Stimulated activated CD4-positive, alpha-beta T cell treated with anti-CD3 and anti-CD28 coated beads, Interleukin-1b, Interleukin-23, amount 100 ng/mL, for 1 hour (primary cell): ENCODE measurements at places on chromosomes 3 and 15.

GRCh38 chr3:126847061-126847460, 135.9 kb upstream of the PLXNA1 start:
- DNase-seq: no peak

- DNase-seq: no peak
These were observed 2.8 kb upstream of the DNAH1 start for GRCh38 chr3:52313188-52313773.

DNA sequence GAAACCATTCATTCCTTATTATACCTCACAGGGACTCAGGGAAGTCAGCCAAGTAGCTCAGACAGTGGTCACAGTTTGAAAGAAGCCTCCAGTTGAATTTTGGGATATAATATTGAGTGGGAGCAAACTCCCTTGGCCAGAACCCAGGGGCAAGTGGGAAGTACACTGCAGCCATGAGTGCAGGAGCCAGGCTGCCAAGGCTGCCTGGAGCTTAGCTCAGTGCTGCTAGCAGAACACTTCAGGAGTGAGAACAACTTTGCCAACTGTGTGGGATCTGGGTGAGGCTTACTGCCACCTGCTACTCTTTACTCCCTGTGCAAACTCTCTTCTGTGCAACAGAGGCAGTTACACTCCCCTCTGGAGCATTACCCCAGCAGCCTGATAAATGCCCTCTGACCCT, 4.6 kb downstream of the OR5K3 start:
- no peak for DNase-seq

DNA sequence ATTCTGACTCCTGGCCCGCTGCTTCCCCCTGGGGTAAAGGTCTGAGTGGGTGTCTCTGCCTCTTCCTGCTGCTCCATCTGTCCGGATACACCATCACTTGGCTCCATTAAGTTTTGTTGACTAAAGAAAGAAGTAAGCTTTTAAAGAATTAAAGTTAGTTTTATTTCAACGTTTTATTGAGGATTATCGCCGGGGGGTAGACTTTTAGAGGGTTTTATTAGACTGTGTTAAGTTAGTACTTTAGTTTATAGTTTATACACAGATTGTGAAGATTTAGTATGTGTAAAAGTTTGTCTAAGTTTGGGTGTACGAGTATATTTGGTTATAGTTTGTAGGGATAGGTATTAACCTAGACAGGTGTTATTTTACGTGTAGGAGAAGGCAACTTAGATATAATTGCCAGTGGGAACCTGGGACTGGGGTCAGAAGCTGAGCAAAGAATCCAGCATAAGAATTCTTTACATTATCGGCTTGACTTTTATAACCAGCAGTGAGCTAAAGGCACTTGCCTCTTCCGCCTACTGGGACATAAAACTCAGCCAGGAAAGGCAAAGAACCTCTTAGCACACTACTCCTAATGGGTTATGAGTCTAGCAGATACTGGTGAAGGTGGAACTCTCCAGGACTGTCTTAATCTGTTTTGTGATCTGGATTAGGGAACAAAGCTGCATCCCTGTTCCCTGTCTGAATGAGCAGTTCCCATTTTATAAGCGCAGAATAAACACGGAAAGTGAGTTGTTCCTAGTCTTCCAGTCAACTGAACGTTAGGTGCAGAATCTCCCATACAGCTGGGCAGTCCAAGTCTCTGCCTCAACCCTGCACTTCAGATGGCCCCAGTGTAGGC, 131.3 kb downstream of the FAM43A start:
- DNase-seq: no peak

GRCh38 chr3:112644453-112644852, 3.5 kb upstream of the CCDC80 start:
- no peak for DNase-seq

GRCh38 chr3:102078401-102078800, 229.1 kb downstream of the NFKBIZ start:
- no peak for DNase-seq

- no peak for DNase-seq
These were observed 3.0 kb downstream of the ZBED2 start for GRCh38 chr3:111592143-111592542.

- no peak for DNase-seq
These were observed 251.7 kb downstream of the WNT5A start for GRCh38 chr3:55235416-55235815.

GRCh38 chr3:50562861-50563260, 4.7 kb downstream of the C3orf18 start:
- no peak for DNase-seq

- no peak for DNase-seq
These were observed at the start of gene GRM7 for GRCh38 chr3:6860954-6861624. Gene GRM7 (plus strand): TSS chr3:6861115.

DNA sequence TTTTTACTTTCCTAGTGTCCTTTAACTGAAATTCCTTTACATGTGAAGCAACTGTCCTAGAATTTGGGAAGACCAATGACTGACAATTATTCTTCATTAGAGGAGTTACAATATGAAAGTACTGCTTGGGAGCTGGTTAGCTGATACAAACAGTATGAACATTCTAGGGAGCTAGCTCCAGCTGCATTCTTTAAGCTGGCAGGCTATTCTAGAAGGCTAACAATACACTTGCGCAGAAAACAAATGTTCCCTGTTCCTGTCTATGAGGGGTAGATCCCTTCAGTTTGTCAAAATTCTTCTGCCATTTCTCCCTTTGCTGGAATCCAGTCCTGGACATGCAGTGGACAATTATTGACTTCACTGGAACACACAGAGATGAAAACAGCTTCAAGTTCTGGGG, 60.2 kb upstream of the NANOGP8 start:
- no peak for DNase-seq

GRCh38 chr3:4988983-4989834, 10.0 kb downstream of the BHLHE40 start:
- DNase-seq: no peak

GRCh38 chr3:147407498-147408187, 1.3 kb upstream of the ZIC4 start:
- no peak for DNase-seq
